ENCODE measurements at places on chromosomes 6 and 20.
A peak's percentile ranks its signal among the peaks of the same experiment; 100 is the strongest.

GRCh38 chr20:17427638-17428037, 103.5 kb downstream of the BFSP1 start:
- DNase-seq: no peak

DNA sequence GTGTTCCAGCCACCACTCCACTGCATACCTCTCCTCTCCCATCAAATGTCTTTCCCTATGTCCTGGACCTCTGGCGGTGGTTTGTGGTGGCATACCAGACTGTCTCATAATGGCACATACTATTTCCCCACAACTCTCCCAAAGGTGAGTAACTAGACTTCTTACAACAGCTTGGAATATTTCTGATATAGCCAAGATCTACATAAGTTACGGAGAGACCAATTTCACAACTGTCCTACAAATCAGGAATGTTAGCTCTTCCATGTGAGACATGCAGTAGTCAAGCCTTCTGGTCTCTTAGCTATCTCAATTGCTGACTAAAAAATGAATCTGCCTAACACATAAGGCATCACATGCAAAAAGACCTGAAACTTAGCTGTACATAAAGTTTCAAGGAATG, 588.9 kb downstream of the RNF144B start:
- no peak for DNase-seq

GRCh38 chr6:13671548-13672127, 40.0 kb downstream of the RANBP9 start:
- DNase-seq: peak; percentile 35

DNA sequence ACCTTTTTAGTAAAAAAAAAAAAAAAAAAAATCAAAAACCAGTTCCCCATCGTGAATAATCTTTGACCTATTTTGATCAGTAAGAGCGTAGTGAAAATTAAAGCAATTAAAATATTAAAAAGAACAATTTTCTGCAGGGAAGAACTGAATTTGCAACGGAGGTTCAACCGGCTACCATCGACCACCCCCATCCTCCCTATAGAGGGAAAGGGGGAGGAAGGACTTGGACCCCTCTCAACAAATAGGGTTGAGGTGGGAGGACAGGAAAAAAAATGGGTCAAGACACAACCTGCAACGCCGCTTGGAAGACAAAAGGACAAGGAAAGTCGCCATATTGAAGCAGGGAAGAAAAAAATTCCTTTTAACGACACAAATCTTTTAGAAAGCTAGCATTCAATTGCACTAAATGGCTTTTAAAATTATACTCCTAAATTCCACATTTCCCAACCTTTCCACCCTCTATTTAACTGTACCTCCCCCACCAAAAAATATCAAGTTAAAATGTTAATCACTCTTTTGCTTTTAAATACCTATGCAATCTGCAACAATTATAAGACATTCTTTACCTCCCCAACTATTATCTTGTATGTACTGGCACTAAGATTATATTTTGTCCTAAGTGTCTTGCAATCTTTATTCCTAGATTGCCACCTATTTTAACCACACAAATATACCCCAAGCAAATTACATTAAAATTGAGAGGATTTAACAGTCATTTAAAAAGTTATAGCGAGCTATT, 1.7 kb downstream of the PPP1R10 start:
- peak; percentile 61 for DNase-seq

GRCh38 chr6:43773050-43773979, 3.3 kb downstream of the VEGFA start:
- DNase-seq: peak; percentile 17

DNA sequence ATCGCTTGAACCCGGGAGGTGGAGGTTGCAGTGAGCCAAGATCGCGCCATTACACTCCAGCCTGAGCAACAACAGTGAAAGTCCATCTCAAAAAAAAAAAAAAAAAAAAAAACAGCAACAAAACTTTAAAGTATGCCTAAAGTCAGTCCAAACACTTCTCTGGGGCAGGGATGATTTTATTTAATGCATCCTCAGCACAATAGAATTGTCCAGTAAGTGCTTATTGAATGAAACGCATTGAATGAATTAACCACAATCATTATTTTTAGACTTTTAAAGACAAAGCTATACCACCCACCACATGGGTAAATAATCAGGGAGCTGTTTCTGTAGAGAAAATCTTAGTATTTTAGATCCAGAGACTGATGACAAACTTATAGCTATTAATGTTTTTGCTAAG, 16.6 kb upstream of the CTAGE9 start:
- DNase-seq: no peak

- DNase-seq: peak; percentile 72
These were observed 47.6 kb downstream of the PPP1R3G start for GRCh38 chr6:5132731-5133130.

DNA sequence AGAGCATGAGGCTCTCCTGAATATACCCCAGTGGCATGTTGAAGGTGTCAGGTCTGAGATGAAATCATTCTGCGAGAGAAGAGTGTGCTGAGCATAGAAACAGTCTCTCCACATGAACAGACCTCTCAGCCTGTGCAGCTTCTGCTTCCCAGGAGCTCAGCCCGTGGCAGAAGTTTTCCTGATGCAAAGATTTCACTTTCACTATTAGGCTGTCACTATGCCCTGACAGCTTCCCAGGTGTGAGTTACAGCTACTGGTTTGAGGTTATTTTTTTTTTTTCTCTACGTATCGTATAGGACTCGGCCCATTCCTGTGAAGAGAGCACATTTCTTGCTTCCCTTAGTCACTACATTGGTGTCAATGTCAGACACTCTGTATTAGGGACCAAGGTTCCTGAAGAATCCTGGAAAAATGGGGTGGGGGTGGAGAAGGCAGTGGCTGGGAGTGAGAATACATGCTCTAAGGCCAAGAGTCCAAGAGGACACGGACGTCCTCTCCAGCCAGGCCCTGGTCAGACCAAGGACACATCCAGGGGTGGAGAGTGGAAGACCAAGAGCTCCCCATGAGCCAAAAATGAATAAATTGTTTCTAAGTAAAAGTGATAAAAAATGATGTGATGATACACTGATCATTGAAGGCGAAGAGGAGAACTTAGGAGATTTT, 121.2 kb upstream of the AKAP12 start:
- DNase-seq: no peak

- no peak for DNase-seq
These were observed 300.9 kb downstream of the DHX35 start for GRCh38 chr20:39263076-39263475.

- DNase-seq: no peak
These were observed 350.4 kb downstream of the TENT5A start for GRCh38 chr6:81401970-81402690.

Data from inflammatory macrophage (primary cell).